ENCODE measurements at places on chromosomes 7 and 10.

- DNase-seq, result no peak
Measured at GRCh38 chr10:114911801-114912469, 26.1 kb upstream of the TRUB1 start.

DNA sequence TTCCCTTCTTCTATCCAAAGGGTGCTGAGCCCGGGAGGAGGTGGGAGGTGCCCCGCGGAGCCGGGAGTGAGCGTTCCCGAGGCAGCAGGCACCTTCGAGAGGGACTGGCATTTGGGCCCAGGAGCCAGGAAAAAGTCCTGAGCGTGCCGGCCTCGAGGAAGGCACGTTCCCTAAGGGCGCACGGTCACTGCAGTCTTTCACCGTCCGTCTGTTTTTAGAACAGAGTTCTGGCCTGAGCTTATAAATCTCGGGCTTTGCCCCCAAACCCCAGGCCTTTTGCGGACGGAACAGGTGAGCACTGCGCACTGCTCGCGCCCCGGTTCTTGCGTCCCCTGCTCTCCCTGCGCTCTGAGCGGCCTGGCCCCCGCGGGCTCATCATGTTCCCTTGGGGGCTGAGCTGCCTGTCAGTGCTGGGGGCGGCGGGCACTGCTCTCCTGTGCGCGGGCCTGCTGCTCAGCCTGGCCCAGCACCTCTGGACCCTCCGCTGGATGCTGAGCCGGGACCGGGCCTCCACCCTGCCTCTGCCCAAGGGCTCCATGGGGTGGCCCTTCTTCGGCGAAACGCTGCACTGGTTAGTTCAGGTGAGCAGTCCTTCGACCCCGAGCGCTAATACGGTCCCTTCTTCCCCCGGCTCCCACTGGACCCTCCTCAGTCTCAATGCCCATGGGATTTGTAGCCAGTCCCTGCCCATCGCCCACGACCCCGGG, 442 bp downstream of the CYP26C1 start:
- no peak for DNase-seq

- no peak for DNase-seq
Measured at GRCh38 chr7:106167439-106168136, 55.5 kb upstream of the SYPL1 start.

GRCh38 chr7:43479042-43479441, 103.9 kb upstream of the STK17A start:
- DNase-seq, result no peak

GRCh38 chr10:91006001-91006751, 85.3 kb upstream of the ANKRD1 start:
- peak; percentile 34 for DNase-seq

GRCh38 chr10:69867699-69868558, 66.2 kb downstream of the COL13A1 start:
- no peak for DNase-seq

DNA sequence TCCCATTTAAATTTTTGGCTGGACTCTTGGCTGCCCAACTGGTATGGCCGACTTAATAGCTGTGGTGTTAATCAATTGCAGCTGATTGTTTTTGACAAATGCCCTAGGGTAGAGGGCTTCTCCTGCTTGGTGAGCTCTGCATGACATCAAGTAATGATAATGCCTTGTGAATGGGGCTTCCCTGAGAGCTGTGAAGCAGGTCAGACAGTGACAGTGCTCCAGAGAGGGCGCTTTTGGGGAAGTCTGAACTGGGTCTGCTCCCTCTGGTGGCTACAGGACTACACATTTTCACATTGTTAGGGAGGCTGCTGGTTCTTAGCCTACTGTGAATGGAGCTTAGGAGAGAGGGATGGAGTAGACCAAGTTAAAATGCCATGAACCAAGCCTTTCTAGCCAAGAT, 98.8 kb downstream of the SDK1 start:
- DNase-seq, result no peak

DNA sequence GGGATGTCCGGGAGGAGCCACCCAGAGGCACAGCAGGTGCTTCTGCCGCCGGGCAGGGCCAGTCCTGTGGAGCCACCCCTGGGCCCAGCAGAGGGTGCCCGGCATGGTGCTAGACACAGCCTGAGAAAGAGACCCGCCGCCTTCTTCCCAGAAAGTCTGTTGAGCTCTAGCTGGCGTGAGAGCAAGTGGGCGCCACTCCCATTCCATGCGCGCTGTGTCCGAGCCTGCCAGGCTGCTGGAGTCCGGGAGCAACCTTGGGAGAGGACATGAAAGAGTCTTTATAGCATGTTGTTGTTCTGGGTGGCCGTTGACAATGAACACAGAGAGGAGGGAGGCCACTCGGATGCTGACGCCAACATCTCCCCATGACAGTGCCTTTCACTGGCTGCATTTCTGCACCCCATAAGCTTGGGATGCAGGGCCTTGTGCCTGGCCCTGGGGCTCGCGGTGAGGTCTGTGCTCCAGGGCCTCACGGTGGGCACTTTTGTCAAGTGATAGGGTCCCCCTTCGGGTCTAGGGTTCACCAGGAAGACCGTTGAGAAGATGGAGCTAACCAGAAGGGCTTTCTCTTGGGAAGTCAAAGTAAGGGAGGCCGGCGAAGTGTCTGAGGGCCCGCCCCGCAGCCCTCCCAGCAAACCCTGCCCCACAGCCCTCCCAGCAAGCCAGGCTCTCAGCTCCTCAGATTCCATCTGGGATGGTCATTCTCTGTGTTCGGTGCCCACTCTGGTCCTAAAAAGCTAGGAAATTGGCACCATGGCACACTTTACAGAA, 47.3 kb downstream of the NKX6-2 start:
- no peak for DNase-seq

DNA sequence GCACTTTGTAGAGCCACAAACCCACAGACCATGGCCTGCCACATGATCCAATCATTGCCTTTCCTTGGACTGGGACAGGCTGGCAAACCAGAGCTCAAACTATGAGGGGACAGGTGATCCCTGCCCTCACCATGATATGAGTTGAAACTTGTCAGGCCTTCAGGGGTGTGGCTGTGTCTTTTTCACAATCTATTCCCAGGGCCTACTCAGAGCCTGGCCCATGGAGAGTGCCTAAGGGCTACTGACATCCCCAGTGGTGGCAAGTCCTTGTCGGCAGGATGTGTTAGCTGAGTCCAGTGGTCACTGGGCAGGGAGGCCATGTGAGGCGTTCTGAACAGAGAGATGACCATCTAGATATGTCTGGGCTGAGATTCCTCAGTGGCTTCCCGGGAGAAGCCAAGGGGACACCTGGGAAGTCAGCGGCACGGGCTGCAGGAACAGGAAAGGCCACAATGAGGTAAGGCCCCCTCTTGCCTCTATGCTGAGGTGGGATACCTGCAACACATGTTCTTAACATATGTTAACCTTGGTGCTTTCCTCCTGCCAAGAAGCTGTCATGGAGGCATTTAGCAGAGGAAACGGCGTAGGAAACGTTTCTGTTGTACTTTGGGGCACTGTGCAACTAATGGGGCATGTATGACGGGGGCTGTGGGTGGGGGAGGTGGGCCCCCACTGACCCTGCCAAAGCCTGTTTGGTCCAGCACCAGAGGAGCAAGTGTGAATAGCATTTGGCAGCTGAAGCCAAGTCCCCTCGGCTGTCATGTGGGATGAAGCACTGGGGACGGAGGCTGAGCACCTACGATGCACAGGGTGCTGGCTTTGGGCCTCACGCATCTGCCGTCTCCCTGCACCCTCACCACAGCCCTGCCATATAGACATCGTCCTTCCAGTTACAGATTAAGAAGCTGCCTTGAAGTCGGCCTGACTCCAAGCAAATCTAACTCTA, 384.0 kb downstream of the RPS24 start:
- no peak for DNase-seq

DNA sequence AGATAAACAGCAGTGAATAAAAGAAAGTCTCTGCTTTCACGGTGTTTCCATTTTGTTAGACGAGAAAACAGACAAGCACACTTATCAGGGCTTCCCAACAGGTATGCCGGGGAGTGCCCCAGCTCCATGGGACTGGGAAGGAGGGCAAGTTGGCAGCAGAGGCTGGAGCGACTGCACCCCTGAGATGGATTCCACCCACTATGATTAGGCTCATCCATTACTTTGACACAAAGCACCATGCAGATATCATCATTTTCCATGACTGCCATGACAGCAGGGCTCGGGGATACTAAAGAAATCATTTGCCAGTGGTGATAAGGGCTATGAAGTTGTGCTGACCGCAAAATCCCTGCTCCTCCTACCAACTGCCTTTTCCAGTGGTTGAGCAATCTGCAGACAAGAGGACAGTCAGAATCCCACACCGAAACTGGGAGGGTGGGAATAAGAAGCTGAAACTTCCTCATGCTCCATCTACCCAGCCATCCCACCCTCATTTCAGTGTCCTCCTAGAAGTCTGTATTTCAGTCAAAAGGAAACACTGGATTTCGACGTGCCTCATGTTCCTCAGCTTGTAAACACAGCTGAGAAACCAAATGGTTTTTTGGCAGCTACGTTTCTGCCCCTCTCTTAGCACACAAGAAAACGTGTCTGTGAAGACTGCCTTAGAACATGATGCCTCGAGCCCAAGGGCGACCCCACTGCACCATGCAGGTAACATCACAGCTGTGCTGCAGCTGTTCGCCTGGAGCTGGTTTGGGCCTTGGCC, 15.5 kb downstream of the CREB3L2 start:
- no peak for DNase-seq

DNA sequence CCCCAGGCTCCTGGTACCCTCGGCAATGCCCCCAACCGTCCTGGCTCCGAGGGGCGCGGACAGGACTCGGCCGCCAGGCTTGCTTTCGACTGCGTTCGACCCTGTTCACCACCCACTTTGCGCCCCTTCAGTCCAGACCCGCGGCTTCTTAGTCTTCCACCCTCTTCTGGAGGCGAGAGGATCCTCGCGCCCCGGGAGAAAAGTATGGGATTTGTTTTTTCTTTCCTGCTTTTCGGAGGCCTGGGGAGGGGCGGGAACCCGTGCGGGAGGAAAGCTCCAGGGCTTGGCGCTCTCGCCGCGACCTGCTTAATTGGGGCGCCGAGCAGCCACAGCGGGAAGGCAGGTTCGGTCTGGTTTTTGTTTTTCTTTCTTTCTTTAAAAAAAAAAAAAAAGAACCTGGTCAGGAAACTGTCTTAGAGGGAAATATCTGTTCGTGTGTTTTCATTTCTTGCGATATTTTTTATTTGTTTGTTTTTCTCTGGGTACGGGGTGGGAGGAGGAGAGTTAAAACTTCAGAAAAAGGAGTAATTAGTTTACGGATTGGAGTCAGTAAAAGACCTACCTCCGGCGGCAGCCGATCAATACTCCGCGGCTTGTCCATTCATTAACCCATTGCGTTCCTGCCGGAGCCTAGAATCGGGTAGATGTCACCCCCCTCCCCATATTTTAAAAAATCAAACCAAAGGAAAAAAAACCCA, 1.6 kb downstream of the EMX2 start:
- DNase-seq, result no peak

- no peak for DNase-seq
Measured at GRCh38 chr10:5576780-5577624, 52.2 kb downstream of the CALML3 start.

GRCh38 chr7:155483868-155484325, 26.0 kb downstream of the EN2 start:
- no peak for DNase-seq

DNA sequence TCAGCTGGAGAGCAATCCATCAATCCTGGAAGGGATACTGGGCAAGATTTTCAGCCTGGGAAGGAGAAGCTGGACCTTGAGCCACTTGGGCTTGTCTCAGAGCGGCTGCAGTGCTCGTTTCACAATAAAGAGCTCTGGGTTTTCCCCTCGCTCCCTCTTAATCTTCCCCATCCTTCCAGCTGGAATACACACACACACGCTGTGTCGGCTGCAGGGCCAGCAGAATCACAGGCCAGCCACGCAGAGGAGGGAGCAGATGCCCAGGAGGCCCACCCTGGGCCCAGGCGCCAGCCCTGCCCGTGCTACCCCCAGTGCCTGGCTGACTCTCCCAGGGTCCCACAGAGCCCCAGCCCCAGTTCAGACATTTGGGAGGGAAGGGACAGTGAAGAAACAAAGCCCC, 255.1 kb downstream of the TNS3 start:
- DNase-seq, result no peak

- DNase-seq, result no peak
Measured at GRCh38 chr10:73653701-73654100, 2.1 kb downstream of the SYNPO2L start.

- no peak for DNase-seq
Measured at GRCh38 chr10:80196270-80196949, 8.9 kb downstream of the ANXA11 start.

DNA sequence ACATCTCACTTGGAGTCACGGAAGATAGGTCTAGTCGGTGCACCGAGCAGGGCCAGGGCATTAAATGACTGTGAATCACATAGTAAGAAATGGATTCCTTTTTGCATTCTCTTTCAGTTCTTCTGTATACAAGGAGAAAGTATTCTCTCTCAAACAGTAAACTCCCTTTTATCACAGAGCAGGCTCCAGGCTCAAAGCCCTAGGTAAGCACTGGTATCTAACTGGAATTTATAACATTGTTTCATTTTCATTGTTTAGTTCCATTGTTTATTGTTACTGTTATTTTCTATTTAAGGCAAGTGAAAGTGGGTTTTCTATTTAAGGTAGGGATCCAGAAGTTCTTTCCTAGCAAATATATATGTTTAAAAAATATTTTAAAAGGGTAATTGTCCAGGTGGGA, 44.1 kb upstream of the CDK1 start:
- no peak for DNase-seq

- no peak for DNase-seq
Measured at GRCh38 chr10:103732339-103733044, 122.9 kb downstream of the SH3PXD2A start.

DNA sequence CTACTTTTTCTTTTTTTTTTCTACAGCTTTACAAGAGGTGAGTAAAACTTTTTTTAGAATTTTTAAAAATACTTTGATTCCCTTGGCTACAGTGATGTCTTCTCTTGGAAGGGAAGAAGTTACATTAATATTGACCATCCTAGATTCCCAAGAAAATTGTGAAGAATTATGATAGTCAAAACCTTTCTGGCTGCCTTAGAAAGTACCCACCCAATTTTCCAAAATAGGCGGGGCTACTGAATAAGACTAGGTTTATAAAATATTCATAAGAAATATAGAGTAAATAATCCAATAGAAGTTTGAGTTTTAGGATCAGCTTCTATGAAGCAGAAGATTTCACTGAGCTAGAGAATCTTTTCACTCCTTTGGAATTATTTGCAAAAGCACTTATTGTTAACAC, 3.0 kb downstream of the COL1A2 start:
- DNase-seq, result no peak

- no peak for DNase-seq
Measured at GRCh38 chr7:105811189-105811847, 65.1 kb downstream of the ATXN7L1 start.

DNA sequence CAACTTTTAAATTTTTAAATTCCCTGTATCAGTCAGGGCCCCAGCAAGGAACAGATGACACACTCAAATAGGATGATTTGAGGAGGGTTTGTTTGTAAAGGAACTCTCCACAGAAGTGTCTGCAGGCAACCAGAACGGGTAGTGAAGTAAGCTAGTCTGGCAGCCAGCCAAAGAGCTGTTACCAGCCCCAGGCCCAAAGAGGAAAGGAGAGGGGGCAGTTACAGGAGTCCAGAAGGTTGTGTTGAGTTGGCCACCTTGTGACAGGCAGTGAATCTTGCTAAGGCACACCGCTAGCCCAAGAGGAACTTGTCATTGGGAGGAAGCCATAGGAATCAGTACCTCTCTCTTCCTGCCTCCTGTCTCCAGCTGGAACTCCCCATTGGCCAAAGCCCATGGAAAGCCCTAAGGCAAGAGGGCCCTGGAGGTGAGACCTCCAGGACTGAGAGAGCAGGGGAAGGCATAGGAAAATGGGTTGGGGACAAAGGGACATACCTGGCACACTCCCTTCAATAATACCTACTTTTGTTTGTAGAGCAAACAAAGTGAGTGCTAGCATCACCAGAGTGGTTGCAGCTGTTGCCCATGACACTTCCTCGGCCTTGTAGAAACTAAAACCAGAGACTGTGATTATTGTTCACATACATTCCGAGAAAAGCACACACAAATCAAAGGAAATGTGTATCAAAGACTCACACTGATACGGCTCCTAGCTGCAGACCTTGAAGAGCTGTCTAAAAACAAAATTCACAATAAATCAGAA, 25.4 kb upstream of the GATAD1 start:
- DNase-seq, result no peak

Data from NCI-H1436 treated with DMSO at 0.1 percent for 48 hours (cell line).